Activated T-helper 1 cell treated with anti-CD3 and anti-CD28 coated beads, Interleukin-12 subunit alpha, Interleukin-12 subunit beta, Interleukin-2, Interleukin-4 antibody, amounts not matched to agents 30 ng/mL and 10 ng/mL and 1 ng/mL, durations not matched to agents 14 hours and 24 hours and 36 hours (primary cell): ENCODE measurements at places on chromosomes 3 and 15. TPM values are rescaled to one million over a fixed set of nuclear protein-coding genes. Genes with fewer than 3 reads are reported as not detected.

NR1I2 gene
- 0.13 TPM in 1 of 2 replicates, not detected in the other for total RNA-seq

LRRIQ4 gene
- 0.10 and 0.12 TPM in 2 replicates for total RNA-seq

TASOR gene
- total RNA-seq: 60.8 and 63.6 TPM in 2 replicates

DNA sequence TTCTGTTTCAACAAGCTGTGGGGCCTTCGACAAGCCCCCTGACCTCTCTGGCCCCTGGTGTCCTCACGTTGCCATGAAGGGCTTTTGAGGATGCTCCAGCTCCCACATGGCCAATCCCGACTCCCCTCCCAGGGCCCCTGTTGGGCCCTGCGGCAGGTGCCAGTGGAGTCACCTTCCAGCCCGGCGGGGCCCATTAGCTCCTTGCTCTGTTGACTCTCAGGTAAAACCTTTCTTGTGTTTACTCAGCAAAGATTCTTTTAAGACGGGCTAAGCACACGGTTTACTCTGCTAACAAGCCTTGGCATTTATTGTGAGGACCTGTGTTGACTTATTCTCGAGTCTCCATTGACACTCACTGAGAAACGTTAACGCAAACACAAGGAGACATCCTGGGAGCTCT, 15.0 kb downstream of the RPLP1 start:
- H3K36me3 ChIP-seq: no peaks in the 10 kb centered on the region
- H3K4me1 ChIP-seq: peaks cover 31% of the 10 kb centered on the region
- no peak for DNase-seq
- H3K4me3 ChIP-seq: no peak overlapping the region
- H3K27ac ChIP-seq: no peak overlapping the region

DNA sequence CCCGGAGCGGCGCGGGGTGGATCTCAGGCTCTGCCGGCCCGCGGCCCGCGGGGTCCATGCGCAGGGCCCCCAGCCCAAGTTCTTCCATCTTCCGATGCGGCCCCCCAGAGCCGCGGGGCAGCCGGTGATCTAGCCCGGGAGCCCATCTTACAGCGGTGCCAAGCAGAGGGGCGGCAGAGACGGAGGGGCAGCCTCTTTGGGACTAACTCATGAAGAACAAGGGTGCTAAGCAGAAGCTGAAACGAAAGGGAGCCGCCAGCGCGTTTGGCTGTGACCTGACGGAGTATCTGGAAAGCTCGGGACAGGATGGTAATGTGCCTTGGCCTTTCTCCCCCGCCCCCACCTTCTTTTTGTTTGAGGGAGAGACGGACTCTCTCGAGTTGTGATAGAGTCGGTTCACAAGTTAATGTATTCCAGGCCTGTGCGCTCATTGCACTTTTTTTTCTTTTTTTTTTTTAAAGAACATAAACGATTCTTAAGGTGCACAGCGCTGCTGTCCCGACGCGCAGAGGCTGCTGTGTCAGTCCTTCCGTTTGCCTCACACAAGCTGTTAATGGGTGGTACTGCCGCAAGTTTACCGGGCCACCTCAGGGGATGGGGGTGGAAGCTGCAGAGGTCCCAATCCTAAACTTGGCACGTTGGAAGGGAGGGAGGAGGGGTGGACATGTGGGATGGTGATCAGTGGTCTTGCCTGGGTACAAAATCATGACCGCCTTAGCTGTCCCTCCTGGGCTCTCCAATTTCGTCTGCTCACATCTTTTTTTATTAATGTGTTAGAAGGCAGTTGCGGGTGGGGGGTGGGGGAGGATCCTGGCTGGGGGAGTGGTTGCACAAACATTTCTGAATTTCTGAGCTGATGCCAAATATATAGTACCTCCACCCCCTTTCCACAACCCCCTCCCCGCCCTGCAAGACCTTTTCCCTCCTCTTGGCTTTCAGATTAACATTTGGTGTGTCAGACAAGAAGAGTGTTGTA, 801 bp downstream of the ARHGAP31 start:
- H3K36me3 ChIP-seq: peaks cover 15% of the 10 kb centered on the region
- peaks cover 55% of the 10 kb centered on the region for H3K4me1 ChIP-seq
- peak; percentile 11 for DNase-seq
- H3K27me3 ChIP-seq: peaks cover 40% of the 10 kb centered on the region
- peak overlapping the region; percentile 78 for H3K27ac ChIP-seq
- peak overlapping the region; percentile 85 for H3K4me3 ChIP-seq
